NK-92 treated with Interleukin-12 subunit alpha and Interleukin-12 subunit beta, amount 100 ng/mL, for 24 hours (cell line): ENCODE measurements at places on chromosomes 1 and 21.

GRCh38 chr21:23963454-23963853 lies 1643.8 kb downstream of the MRPL39 start:
- no peak for DNase-seq

DNA sequence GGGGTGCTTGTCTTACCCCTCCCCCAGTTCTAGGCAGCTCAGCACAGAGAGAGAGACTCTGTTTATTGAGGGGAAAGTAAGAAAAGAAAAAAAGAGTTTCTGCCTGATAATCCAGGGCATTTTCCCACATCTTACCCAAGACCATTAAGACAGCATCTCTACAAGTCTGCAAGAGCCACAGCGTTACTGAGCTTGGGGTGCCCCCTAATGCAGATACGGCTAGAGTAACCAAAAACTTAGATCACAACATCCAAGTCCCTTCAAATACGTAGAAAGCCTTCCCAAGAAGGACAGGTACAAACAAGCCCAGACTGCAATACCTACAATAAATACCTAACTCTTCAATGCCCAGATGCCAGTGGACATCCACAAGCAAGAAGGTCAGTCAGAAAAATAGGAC lies 6.2 kb upstream of the TEX50 start:
- DNase-seq: no peak

DNA sequence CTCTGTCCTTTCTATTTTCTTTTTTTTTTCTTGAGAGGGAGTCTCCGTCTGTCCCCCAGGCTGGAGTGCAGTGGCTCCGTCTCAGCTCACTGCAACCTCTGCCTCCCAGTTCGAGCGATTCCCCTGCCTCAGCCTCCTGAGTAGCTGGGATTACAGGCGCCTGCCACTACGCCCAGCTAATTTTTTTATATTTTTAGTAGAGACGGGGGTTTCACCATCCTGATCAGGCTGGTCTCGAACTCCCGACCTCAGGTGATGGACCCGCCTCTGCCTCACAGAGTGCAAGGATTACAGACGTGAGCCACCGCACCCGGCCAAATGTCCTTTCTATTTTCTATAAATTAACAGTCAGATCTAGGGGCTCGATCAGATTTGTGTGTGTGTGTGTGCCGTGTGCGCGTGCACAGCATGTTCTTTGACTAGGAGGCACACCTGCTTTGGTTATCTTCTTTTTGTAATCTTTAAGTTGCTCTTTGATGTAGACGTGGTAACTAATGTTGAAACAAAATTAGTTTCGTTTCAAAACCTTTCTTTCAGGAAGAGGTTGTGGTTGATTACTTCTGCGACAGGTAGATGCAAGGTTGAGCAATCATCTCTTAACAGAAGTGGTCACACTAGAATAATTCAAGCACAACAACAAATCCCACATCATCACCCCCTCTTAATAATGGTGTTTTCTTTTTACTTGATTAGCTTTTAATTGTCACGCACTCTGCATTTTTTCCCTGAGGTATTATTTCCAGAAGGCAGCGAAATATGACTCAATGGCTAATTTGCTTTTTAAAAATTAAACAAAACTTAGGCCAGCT lies 779 bp upstream of the DEGS1 start:
- no peak for DNase-seq

GRCh38 chr1:215568299-215568692 lies 1.2 kb downstream of the KCTD3 start:
- no peak for DNase-seq

GRCh38 chr1:8303141-8303540 lies 14.8 kb upstream of the SLC45A1 start:
- no peak for DNase-seq

DNA sequence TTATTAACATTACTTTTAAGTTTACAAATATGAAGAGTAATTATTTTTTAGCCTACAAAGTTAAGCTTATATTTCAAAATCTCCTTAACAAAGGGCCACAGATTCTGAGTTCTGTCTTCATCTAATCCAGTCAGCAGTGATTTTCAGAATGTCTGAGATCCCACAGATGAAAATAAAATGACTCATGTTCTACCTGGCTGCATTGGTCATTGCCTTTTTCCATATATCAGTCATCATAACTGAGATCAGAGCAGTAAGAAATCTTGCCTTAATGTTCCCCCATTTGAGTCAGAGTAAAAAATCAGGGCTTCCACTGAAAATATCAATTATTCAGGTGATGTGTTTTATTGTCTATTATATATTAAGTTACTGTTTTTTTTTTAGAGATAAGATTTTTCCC lies 416.1 kb downstream of the MRPL39 start:
- no peak for DNase-seq
